ENCODE measurements at places on chromosomes 16 and 17.
A peak's percentile ranks its signal among the peaks of the same experiment; 100 is the strongest.

GRCh38 chr16:46884513-46885293, 541 bp downstream of the GPT2 start:
- peak; percentile 41 for DNase-seq

- DNase-seq = no peak
These were observed 9.0 kb upstream of the NKD1 start for GRCh38 chr16:50539053-50539695.

DNA sequence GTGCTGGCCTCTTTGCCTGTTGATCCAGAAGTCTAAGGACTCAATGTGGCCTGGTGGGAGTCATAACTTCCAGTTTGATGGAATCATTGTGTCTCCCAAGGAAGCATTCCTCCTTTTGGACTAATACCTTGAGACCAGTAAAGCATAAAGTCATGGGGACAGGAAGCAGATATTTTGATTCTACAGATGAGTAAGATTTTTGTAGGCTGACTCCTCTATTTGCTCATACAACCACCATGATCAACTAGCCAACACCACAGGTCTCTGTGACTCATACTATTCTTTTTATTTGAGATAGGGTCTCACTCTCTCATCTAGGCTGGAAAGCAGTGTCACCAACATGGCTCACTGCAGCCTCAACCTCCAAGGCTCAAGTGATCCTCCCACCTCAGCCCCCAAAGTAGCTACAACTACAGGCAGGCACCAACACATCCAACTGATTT, 6.2 kb downstream of the MT2A start:
- DNase-seq = no peak

- no peak for DNase-seq
These were observed 44.3 kb downstream of the LCMT1 start for GRCh38 chr16:25155553-25156460.

DNA sequence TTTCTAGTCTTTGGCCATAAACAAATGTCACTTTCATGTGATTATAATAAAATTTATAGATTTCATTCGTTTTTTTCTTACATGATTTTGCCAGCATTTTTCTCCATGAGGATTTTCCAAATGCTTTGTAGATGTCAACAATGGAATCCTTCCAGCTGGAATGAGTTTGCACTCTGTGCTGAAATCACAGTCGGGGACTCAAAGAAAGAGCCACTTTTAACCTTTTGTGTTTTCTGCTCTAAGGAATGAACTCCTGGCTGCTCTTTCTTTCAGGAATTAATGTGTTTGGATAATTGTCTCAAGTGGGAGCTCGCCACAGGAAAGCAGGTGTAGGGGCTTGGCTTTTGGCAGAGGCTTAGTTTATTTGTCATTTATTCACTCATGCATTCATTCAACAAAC, 372.3 kb upstream of the SALL1 start:
- no peak for DNase-seq

GRCh38 chr16:53991754-53992378, 287.9 kb downstream of the FTO start:
- peak; percentile 16 for DNase-seq

DNA sequence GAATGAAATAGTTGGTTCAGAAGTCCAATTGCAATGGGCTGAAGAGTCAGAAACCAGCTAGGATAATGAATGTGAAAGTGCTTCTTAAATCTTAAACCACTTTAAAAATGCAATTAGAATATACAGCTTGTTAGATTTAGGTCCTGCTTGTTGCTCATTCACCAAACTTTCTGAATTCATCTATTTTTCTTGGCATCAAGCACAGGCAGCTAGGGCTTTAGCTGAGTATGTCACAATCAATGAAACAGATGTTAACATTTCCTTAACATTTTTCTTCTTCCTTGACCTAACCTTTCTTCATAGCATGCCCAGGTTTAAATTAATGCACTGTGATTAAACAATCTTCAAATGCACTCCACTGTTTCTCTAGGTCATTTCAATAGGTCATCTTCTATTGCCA, 14.4 kb downstream of the KIF2B start:
- no peak for DNase-seq

DNA sequence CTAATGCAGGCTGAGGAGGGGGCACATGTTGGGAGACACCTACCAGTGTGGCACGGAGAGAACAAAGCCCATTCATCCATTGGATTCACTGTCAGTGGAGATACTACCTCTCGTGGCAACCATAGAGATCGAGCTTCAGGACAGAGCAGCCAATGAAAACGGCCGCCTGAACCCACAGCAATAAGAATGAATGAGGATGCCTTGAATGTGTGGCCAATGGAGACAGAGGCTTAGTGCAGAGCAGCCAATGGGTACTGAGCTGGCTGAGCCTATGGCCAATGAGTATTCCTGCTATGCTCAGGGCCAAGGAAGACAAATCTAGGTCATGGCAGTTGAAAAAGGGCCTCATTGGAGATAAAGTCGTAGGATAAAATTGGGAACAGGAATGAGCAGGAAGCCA, 10.9 kb downstream of the ARHGEF15 start:
- DNase-seq = no peak

DNA sequence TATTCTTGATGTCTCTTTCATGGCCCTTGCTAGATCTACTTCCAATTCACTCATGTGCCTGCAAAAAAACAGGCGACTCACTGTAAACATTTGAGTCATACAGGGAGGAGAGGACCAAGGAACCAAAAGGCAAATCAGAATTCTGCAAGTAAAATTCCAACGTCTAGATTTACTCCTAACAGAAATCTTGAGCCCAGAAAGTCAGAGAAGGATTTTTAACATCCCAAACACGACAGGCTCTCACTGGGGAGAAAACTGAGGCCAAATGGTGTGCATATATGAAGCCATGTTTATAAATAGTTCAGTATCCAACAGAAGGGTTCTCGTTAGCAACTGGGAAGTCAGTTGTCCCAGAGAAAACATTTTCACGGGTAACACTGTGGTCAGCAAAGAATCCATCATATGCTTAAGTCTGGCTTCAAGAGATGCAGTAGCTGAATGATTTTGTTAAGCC, 40.1 kb downstream of the LITAF start:
- no peak for DNase-seq

DNA sequence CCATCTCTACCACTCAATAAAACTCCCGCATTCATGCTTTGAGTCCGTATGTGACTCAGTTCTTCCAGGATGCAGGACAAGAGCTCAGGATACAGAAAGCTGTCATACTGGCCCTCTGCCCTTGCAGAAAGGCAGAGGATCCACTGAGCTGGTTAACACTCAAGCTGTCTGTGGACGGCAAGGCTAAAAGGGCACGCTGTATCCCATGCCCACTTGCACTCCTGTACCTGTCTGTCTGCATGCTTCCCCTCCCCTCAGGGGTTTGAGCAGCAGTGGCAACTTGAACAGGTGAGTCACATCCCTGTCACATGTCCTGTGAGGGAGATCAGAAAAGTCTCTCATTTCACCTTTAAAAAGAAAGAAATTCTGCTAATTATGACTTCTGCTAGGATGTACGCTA, 293.8 kb downstream of the HS3ST3B1 start:
- no peak for DNase-seq

GRCh38 chr16:84672276-84673202, 24.2 kb downstream of the KLHL36 start:
- DNase-seq = peak; percentile 86

- no peak for DNase-seq
These were observed 42.2 kb downstream of the NDEL1 start for GRCh38 chr17:8477715-8478441.

DNA sequence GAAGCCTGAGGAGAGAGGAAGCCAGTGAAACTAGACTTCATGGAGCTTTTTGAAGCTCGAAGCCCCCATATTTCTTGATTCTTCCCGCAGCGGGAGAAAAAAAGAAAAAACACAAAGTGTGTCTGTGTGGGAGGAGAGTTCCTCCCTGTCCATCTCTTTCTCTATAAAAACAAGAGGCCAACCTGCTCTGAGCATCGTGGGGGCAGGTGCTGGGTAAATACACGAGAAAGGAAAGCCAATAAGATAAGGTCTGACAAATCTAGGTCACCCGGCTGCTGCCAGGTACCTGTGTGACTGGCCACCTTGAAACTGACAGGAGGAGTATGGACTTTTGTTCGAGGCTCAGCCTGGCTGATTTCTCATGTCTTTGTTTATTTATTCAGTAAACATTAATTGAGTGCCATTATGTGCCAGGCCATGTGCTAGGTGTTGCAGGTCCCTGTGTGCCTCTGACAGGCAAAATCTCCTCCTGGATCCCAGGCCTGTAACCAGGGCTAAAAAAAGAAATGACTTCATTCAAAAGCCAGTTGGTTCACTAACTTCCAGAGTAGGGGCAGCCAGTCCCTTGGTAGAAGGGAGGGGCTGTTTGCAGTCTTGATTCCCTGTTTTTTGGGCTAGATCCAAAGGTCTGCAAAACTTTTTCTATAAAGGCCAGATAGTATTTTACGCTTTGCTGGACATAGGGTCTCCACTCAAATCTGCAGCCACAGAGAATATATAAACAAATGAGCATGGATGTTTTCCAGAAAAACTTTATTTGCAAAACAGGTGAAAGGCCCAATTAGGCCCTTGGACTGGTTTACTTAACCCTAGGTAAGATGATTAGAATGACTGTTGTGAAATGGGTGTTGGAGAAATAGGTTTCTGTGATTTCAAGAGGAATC, 35.6 kb downstream of the YPEL2 start:
- DNase-seq = peak; percentile 71

GRCh38 chr16:56388209-56388608, 37.1 kb downstream of the AMFR start:
- DNase-seq = no peak

- no peak for DNase-seq
These were observed 32.4 kb downstream of the TIMM22 start for GRCh38 chr17:1029196-1029921.

GRCh38 chr17:34249478-34249877, 5.6 kb upstream of the CCL2 start:
- no peak for DNase-seq

GRCh38 chr16:59707436-59708226, 973.5 kb upstream of the GOT2 start:
- DNase-seq = no peak

DNA sequence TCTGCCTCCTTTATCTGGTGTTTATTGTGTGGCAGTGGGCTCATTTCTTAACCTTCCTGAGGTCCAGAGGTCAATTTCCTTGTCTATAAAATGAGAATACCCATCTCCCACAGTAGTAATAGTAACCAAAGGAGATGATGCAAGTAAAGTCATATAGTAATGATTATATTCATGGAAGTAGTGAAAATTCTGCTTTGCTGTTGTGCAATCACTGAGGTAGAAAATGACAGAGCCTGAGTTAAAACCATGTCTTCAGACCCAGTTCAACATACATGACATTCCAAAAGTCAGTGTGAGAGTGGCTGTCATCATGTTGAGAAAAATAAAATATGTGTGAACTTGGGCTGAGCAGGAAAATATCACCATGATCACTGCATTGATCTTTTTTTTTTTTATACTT, 864 bp upstream of the UMOD start:
- no peak for DNase-seq

- no peak for DNase-seq
These were observed 4.4 kb upstream of the CD300H start for GRCh38 chr17:74571621-74572270.

DNA sequence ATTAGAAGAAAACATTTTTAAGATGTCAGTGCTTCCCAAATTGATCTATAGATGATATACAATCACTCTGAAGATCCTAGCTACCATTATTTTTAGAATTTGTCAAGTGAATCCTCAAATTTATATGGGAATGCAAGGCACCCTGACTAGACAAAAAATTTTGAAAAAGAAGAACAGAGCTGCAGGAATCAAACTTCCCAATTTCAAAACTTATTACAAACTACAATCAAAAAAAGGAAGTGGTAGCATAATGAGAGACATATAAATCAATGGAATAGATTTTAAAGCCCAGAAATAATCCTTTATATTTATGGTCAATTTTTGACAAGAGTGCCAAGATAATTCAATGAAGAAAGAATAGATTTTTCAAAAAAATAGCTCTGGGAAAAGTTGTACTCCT, 198.3 kb upstream of the KCNJ16 start:
- DNase-seq = no peak

DNA sequence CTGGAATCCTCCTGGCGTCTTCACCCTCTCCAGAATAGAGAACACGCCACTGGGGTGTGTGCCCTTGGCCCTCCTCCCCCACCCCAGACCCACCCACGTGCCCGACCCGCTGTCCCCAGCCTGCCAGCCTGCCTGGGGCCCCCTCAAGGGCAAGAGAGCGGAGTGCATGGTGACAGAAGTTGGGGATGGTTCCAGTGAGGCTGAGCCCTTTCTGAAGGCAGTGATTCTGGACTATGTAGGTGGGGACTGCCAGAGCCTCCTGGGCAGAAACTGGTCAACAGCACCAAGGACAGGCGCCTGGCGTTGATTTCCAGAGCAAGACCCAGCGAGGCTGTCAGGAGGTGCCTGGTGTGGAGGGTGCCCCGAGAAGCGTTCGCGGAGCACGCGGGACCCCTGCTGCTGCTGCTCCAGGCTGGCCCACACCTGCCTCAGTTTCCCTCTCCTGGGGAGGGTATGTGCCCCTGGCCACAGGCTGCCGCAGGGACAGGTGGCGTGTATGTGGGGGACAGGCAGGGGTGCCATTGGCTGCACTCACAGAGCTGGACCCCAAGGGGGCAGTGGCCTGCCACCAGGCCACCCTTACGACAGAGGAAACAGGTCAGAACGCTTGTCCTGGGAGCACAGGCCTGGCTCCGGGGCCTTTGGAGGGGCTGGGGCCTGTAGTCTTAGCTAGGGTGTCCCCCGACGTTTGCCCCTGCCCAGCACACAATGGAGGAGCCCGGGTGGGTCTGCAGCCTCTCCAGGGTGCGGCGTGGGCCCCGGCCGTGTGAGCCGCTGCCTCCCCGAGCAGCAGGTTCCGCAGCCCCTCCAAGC, 1.2 kb downstream of the SSTR5 start:
- no peak for DNase-seq

- no peak for DNase-seq
These were observed 92.1 kb downstream of the ZNF423 start for GRCh38 chr16:49763826-49764225.

DNA sequence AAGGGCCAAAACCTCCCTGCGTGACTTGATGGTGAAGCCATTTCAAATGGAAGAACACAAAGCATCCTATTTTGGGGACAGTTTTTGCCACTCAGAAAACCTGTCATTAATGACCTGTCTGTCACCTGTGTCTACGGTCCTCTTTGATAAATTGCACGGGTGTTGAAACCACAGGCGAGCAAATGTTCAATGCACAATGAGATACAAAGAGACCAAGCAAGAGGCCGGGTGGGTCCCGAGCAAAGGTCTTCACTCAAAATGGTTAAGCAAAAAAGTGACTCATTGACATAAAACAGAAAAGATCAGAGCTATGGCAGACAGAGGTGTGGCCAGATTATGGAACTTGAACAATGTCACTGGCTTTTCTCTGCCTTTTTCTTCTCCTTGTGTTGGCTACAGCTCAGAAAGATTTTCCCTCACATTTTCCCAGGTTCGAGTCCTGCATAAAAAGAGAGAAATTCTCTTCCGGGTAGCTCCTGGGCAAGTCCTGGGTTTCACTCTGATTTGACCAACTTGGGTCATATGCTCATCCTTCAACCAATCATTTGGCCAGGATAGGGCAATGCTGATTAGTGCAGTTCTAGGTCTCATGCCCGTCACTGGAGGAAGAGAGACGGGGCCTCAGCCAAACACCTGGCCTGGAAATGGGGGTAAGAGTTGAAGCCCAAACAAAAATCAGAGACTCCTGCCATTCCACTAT, 92.2 kb downstream of the CMC2 start:
- DNase-seq = no peak
